ENCODE measurements at places on chromosomes 13 and 19.

DNA sequence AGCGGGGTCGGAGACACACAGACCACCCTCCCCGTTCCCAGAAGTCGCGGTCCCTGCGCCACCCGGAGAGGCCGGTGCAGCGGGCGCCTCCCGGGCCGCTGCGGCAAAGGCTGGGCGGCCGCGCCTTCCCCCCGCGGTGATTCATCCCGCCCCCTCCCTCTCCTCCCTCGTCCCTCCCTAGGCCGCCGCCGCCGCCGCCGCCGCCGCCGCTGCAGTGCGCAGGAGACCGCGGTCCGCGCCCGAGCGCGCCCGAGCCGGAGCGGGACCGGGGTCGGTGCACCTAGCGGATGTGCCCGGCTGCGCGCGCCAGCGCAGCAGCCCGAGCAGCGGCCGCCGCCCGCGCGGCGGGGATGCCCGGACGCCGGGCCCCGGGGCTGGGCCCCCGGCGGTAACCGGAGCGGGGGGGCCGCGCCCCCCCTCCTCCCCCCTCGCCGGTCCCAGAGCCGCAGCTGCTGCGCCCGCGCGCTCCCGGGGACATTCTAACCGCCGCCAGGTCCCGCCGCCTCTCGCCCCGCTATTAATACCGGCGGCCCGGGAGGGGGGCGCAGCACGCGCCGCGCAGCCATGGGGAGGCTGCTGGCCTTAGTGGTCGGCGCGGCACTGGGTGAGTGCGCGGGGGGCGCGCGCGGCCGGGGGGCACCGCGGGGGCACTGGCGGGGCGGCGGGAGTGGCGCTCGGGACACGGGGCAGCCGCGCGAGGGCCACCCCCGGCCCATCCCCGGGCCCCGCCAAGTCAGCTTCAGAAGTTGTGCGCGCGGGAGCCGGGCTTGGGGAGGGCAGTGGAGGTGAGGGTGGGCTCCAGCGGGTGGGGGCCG is at the start of gene SCN1B:
Gene SCN1B, plus strand, starts transcription at position 214 of the 815 bp plus-strand sequence. Its CDS starts 351 bp downstream, at position 565.
- peak; percentile 69 for DNase-seq

GRCh38 chr13:26619358-26619757 is 61.9 kb downstream of the WASF3 start:
- no peak for DNase-seq

DNA sequence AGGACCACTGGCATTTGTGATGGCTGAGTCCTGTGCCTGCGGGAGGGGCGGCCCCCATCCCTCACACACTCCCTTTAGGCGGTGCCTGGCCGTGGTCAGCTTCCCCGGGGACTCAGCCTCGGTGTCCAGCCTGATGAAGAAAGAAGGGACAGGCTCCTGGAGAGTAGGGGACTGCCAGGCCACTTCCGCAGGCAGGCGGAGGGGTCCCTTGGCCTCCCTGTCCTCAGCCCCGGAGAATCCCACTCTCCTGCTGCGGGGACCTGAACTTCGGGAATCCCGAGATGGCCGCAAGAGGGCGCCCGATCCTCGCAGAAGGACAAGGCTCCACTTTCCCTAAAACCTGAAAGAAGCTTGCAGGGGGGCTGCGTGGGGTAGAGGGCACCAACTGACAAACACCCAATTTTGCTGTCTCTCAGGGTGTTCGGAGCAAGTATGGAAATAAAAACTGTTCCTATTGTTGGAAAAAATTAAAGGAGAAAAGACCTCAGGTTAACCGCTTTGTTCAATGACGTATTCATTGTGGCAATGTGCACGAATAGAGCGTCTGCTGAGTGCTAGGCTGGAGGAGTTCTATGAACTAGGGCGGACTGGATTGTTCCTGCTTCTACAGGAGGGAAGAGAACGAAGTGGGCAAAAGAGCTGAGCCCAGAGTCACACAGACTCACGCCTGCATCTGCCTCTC is 297.3 kb downstream of the ZNF536 start:
- peak; percentile 72 for DNase-seq

DNA sequence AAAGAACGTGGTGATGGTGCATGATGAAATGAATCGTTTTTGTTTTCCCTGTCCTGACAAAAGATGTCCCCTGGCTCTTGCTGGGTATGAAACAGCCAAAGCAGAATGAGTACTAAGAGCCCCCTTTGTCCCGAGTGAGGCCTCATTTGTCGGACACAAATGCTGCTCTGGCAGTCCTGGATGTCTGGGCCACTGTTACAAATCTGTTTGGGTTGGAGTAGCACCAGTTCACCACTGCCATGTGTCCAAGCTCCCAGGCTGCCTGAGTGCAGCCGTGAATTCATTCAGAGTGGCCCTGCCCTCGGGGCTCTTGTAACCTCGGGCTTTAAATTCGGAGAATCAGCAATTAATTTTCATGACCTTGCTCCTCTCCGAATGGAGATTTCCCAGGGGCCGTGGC is 182.4 kb downstream of the NUFIP1 start:
- no peak for DNase-seq

DNA sequence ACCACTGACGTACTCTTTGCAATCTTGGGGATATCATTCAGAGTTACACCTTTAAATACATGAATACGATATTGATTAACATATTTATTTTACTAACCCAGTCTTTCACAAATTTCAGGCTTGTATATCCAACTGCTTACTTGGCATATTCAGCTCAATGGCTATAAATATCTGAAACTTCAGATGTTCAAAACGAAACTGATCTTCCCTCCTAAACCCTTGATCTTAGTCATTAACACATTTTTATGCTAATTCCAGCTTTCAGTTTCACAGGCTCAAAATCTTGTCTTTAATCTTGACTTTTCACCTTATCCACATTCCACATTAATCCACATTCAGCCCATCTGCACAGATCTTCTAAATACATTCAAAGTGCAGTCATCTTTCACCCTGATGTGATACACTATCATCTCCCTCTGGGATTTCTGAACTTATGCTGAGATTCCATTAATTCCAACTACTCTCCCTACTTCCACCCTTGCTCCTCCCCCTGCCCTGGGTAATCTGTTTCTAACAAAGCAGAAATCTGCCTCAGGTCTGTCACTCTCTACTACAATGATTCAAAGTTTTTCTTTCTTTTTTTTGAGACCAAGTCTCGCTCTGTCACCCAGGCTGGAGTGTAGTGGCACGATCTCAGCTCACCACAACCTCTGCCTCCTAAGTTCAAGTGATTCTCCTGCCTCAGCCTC is 387.2 kb downstream of the GPC5 start:
- DNase-seq, result no peak

- no peak for DNase-seq
Measured at GRCh38 chr19:46591870-46592269, 9.3 kb upstream of the CALM3 start.

DNA sequence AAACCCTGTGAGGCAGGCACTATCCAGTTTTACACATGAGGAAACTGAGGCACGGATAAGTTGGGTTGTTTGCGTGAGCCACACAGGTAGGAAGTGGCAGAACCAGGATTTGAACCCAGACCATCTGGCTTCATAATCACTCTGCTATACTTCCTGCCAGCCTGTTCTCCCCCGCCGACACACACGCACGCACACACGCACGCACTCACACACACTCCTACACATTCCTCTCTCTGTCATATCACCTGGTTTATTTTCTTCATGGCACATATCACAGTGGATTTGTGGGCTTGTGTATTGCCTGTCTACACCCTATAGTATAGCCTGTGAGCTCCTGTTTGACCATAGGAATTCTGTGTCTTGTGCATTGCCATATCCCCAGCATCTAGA is 140.0 kb downstream of the SIPA1L3 start:
- no peak for DNase-seq
